ENCODE measurements at places on chromosomes 2 and 18.
A peak's percentile ranks its signal among the peaks of the same experiment; 100 is the strongest.

DNA sequence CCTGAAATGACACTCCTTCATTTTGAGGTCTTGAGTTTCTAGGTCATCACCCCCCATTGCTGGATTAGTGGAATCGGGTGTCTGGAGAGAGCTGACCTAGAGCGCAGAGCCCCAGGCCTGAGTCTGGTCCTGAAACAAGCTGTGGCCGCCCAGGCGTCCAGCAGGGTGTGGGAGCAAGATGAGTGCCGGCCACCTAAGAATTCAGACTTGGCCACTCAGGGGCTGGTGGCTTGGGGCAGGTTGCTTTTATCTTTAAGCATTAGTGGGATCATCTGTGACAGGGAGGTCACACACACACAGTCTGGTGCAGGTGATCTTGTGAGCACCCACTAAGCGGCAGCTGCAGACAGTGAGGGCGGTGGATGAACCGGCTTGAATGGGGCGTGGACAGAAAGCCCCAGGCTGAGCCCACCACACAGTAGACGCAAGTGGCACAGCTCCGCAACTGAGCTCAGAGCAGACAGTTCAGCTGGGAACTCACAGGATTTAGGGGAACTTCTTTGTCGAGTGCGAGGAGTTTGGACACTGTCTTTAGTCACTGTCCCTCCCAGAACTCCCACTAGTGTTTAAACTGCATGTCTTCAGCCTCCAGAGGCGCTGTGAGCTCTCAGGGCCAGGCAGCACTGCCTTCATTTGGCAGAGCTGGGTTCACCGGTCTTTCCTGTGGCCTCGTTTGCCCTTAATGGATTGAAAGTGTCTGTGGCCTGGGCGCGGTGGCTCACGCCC, 21.5 kb downstream of the ITGB1BP1 start:
- DNase-seq = no peak

DNA sequence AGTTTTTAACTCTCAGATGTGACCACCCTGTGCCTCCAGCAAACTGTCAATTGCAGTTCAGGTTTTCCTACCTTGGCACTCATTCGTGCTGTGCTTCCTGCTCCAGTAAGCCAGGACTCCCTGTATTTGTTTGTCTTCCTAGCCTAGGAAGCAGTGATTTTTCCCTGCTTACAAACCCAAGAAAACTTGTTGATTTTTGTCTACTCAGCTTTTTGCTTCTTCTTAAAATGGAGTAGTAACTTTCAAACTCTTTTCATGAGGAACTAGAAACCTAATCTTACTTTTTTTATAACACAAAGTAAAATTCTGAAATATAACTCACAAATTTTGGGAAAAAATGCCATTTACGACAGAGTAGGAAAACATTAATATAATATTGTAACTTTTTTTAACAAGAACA, 150.6 kb upstream of the TMEFF2 start:
- DNase-seq = no peak

DNA sequence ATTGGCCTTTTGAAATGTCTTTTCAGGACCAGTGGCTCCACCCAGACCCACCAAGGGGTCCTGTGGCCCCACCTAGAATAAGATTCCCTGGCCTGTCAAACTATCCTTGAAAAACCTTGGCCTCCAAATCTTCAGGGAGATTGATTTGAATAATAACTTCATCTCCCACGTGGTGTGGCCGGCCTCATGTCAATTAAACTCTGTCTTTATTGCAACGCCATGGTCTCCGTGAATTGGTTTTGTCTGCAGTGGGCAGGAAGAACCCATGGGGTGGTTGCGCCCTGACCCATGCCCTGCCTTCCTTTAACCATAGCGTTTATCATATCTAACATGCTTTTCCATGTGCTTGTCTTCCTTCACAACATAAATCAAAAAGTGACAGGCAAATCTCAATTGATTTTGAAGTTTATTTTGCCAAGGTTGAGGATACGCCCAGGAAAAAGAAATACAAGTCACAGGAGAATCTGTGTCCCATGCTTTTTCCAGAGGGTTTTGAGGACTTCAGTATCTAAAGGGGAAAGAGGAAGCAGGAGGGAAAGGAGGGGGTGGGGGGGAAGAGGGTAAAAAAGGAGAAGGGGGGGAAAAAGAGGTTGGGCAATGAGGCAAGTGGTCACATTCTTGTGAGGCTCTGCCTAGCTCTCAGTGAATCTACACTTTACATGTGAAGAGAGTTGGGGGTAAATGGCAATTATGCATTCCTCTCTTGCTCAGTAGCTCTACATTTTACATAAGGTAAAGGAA, 66.5 kb upstream of the CABLES1 start:
- peak; percentile 46 for DNase-seq

DNA sequence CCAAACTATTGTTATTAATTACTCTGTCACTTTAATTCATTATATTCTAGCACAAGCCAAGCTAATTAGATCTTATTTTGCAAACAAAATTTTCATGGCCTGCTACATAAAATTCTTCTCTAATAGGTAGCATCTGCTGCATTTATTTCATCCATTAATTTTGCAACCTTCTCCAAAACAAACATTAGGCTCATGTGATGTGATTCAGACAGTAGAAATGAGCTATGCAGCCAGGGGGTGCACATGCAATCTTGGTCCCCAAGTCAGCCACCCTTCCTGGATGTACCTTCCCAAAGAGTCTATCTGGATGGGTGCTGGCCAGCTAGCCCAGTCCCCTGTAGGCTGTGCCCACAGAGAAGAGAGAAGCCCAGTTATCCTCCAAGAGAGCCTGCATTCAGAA, 242.1 kb upstream of the OSR1 start:
- DNase-seq = no peak

DNA sequence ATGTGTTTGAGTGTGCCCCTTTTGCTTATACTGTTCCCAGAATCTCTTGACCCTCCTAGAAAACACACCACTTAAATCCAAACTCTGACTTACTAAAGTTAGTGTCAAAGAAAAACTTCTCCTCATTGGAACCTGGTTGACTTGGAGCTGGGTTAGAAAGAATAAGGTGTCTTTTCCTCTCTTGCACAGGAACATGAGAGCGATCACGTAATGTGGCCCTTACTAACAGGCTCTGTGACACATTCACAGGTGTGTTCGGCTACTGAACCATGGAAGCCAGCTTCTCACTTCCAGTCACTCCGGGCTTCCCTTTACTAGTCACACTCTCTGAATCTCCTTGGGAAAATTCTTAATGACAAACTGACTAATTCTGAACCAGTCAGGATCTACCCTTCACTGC, 5.4 kb upstream of the POU3F3 start:
- no peak for DNase-seq

DNA sequence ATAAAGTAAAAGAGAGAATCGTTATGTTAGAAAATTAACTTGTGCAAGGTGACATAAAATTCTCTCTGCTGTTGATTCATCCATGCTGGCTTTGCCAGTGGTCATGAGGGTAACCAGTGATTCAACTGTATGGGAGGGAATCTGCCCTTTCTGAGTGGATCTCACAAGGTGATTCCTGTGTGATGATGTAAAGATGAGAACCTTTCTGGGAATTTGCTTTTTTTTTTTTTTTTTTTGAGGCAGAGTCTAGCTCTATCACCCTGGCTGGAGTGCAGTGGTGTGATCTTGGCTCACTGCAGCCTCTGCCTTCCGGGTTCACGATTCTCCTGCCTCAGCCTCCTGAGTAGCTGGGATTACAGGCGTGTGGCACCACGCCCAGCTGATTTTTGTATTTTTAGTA, 23.3 kb downstream of the RAB31 start:
- no peak for DNase-seq

DNA sequence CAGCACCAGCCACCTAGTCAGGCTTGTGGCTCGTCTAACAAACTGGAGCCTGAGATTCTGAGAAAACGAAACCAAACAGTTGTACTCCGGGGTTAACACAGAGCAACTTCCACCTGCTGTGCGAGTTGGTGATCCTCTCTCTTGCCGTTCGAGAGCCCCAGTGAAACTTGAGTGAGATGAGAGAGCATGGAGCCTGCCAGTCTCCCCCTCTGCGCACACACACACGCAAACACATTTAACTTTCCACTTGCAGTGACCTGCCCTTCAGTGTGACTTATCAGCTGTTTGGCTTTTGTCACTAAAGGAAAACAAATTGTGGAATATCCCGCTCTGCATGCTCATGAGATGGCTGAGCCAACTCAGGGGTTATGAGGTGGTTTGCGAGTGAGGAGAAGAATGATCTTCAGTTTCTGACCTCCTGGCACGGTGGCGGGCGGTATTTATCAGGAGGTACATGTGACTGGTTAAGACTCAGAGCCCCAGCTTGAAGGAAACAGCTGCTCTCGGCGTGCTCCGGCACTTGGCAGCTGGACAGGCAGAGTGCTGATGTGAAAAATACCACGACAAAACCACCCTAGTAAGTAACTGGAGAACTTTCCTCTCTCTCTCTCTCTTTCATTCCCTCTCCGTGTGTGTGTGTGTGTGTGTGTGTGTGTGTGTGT, at the start of gene RASGRP3:
TSS of gene RASGRP3 (plus strand) at position 519 of the 662 bp plus-strand sequence. CDS start 38,488 bp downstream, outside the sequence.
- peak; percentile 51 for DNase-seq

DNA sequence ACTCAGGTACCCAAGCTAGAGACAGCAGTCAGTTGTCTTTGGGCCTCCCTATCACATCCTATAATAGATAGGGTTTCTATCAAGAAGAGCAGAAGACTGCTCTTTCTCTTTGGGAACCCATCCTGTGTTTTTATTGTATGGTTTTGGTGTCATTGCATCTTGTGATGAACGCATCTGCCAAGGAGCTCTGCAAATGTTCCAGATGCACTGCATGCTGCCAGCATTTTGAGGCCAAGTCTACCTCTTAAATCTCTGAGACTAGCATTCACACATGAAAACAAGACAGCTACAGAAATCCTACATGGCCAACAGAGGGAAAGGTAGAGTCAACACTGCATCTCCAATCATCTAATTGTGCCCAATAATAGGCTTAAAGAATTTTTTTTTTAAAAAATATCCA, 14.0 kb downstream of the SEMA4F start:
- DNase-seq = no peak

GRCh38 chr2:145841973-145842372, 1322.1 kb upstream of the ZEB2 start:
- no peak for DNase-seq

DNA sequence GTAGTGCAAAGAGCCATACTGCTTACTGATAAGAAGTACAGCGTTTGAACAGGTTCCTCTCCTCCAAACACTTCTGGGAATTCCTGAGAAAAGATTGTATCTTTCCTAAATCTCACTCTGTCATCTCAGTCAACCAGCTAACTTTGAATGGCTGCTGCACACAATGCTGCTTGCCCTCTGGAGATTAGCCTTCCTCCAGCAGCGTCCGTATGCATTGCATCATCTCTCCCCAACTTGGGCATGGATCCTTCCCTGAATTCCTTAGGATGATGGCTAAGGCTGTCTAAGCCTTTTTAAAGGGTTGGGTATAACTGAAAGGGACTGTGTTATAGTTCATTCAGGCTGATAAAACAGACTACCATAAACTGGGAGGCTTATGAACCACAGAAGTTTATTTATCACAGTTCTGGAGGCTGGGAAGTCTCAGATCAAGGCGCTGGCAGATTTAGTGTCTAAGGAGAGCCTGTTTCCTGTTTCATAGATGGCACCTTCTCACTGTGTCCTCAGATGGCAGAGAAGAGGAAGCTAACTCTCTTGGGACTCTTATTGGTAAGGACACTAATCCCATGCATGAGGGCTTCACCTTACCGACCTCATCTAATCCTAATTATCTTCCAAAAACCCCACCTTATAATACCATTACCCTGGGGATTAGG, 105.3 kb downstream of the PAX3 start:
- DNase-seq = no peak

Measured in AML-193 (cell line).